ENCODE measurements at places on chromosomes 11 and 22.

GRCh38 chr11:20501252-20501651 lies 98.2 kb upstream of the SLC6A5 start:
- no peak for DNase-seq

GRCh38 chr11:18757811-18758210 lies 31.8 kb upstream of the IGSF22 start:
- no peak for DNase-seq

DNA sequence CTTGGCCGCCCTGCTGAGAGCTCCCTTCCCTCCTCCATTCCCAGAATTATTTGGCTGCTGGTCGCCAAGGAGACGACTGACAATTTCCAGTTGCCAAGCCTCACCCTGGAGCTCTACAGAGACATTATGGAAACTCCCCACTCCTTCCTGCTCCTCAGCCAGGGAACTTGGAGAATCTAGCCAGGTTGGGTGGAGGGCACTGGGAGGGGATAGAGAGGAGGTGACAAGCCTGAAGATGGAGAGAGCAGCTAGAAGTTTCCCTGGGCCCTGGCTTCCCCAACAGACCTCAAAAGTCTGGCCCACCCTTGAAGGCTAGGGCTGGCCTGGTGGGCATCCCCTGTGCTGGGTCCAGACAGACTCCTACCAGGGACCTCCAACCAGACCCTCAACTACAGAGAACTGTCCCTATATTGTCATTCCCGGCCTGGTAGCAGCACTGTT lies 6.7 kb upstream of the VSIG10L2 start:
- no peak for DNase-seq

GRCh38 chr22:19523240-19524169 lies 705 bp downstream of the CLDN5 start:
- DNase-seq, result no peak

DNA sequence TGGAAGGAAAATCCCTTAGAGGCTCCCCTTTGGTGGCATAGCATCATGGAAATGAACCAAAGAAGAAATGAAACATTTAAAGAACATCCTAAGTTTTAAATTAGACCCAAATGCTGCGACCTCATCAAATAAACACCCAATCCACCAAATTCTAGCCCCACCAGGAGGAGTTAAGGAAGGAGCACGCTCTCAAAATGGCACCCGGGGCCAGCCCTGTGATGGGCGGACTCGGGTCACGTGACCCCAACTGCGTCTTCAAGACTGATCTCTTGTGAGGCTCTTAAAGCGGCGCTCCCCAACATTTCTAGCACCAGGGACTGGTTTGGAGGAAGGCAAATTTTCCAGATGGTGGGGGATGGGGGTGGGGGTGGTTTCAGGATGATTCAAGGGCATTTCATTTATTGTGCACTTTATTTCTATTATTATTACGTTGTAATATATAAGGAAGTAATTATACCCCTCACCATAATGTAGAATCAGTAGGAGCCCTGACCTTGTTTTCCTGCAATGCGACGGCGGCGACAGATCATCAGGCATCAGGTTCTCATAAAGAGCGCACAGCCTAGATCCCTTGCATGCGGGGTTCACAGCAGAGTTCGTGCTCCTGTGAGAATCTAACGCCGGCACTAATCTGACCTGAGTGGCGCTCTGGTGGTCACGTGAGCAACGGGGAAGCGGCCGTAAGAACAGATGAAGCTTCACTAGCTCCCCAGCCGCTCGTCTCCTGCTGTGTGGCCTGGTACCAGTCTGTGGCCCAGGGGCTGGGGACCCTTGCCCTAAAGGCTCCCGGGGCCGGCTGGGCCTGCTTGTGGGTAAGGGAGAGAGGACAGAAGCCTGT lies 90.6 kb upstream of the SLC22A12 start:
- DNase-seq, result no peak

DNA sequence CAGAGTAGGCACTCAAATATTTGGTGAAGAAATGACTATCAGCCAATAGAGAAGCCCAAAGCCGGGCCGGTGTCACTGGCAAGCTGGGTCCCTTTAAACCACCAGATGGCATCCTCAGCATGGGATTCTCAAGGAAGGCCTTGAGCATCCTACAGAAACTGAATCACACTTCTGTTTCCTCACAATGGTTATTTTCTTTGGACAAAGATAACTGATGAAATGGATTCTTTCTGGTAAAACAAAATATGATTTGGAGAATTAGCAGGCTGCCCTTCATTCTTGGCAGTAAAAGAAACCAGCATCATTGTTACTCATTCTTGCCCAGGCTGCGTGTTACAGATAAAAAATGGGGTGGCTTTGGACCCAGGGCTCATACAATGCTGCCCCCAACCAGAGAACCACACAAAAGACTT lies 30.3 kb upstream of the ASPHD2 start:
- DNase-seq, result peak; percentile 72

All from adrenal gland (tissue), 19 donors.